ENCODE measurements at places on chromosomes 12 and 14. TPM values are rescaled to one million over a fixed set of nuclear protein-coding genes. Genes with fewer than 3 reads are reported as not detected.
A peak's percentile ranks its signal among the peaks of the same experiment; 100 is the strongest.

DNA sequence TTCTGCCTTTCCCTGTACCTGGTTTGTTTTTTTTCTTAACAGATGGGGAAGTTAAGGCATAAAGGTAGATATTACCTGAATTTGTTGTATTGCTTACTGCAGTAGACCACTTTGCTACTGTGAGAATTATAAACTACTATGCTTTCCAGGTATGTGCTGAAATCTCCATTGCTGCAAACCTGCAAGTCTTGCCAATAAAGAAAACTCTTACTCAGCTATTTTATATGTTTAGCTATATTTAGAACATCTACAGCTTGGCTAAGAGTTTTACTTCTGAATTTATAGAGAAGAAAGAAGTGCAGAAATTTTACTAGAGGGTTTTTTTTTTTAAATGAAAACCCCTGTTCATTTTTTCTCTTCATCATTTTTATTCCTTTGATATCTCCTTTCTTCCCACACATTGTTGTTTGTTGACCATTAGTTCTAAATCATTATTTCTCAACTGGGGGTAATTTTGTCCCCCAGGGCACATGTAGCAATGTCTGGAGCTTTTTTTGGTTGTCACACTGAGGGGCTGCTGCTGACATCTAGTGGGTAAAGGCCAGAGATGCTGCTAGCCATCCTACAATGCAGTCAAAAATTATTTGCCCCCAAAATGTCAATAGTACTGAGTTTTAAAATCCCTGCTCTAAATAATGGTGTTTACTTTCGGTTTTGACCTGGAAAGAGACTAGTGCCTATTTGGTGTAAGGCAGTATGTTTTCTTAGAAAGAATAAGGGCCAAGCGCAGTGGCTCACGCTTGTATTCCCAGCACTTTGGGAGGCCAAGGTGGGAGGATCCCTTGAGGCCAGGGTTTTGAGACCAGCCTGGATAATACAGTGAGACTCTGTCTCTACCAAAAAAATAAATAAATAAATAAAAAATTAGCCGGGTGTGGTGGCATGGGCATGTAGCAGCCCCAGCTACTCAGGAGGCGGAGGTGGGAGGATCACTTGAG is 48.6 kb downstream of the PCNX1 start:
- peak; percentile 51 for DNase-seq

DNA sequence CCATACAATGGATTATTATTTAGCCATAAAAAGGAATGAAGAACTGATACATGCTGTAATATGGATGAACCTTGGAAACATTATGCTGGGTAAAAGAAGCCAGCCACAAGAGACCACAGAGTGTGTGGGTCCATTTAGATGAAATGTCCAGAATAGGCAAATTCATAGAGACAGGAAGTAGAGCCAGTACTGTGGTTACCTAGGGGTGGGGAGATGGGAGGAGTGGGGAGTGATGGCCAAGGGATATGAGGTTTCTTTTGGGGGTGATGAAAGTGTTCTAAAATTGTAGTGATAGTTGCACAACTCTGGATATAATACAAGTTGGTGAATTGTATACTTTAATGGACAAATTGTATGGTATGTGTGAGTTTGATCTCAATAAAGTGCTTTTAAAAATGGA is 18.6 kb downstream of the JDP2 start:
- DNase-seq, result no peak

DNA sequence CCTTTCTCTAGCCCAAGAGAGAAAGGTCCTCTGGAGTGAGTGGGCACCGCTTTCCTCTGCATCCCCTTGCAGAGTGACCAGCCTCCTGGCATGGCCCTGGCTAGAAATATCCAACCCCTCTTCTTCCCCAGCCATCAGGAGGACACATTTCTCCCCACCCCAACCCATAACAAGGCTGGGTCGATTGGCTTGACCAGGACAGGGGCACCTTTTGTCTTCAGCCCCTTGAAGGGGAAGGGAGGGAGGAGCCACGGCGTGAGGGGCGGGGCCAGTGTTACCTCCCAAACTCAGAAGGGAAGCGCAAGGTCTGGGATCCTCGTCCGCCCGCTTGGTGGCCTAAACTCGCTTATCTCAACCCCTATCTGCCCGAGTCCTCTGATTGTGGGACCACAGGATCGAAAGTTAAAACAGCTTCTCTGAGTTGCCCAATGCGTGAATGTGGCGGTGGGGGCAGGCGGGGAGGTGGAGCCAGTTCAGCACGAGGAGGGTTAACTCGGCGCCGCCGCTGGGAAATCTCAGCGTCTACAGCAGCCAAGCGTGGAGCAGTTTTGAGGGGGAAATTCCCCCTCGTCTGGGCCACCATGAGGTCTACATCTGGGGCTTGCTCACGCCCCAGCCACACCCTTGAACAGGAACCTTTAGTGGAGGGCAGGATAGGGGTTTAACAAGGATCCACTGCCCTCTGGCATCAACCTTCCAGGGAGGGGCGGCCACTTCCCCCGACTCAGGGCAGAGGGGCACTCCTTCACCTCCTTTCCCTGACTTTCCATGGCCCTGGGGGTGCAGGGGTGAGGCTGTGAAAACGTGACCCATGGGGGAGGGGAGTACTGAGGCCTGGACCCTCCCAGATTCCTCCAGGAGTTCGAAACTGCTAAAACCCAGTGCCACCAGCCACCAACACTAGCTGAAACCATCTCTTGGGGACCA is 795 bp downstream of the STAT6 start:
- DNase-seq, result peak; percentile 58

DNA sequence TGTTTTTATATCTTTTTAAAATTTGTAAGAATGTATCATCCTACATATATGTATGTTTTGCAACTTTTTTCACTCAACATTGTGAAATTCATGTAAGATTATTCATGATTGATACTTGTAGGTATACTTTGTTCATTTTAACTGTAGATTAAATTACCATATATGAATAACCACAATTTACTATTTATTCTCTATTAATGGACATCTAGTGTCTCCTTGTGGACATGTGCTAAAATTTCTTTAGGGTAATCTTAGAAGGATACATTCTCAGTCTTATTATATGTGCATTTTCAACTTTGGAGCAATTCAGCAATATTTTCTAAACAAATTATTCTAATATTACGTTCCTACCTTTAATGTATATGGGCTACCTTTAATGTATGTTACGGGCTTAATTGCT is 192.4 kb downstream of the FUT8 start:
- DNase-seq, result no peak

DNA sequence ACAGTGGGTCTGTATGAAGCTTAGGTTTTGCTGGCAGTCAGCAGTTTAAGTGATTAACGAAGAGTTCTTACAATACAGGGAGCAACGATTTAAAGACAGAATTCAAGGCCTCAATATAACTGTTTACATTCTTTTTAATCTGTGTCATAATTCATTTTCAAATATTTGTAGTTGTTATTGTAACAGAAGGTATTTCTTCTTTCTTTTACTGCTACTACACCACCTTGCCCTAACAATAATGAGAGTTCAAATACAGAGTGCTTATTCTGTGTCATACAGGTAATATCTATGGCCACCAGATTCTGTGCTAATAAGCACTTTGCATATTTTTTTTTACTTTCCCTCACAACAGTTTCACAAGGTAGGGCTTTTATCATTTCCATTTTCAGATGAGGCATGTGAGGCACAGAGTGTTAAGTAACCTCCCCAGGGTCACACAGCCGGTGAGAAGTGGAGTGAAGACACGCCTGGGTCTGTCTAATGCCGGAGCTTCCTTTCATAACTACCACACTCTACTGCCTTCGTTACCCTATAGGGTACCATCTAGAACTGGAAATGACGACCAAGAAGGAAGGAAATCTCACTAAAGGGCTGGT is 81.9 kb downstream of the PELI2 start:
- DNase-seq, result no peak

- peak; percentile 65 for DNase-seq
Measured at GRCh38 chr12:119938049-119938667, 50.9 kb upstream of the BICDL1 start.

- DNase-seq, result no peak
Measured at GRCh38 chr12:643475-644302, 19.6 kb downstream of the NINJ2 start.

- DNase-seq, result no peak
Measured at GRCh38 chr14:104789752-104790743, 5.5 kb downstream of the AKT1 start.

DNA sequence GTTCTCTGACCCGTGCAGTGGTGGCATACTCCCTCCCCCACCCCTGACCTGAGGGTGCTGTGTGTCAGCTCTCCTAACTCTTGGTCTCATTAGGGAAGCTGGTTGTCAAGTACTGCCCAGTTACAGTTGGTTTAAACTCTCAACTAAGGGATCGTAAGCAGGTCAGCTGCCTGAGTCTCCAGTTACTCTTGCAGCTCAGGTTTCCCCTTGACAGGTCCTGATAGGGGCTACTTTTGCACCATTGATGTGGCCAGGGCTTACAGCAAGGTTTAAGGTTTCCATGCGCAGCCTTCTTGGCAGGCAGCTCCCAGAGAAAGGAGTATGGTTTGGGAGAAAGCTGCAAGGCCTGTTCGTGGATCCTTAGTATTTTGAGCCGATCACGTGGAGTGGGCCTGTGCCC is 74.5 kb downstream of the ETV6 start:
- peak; percentile 87 for DNase-seq

DNA sequence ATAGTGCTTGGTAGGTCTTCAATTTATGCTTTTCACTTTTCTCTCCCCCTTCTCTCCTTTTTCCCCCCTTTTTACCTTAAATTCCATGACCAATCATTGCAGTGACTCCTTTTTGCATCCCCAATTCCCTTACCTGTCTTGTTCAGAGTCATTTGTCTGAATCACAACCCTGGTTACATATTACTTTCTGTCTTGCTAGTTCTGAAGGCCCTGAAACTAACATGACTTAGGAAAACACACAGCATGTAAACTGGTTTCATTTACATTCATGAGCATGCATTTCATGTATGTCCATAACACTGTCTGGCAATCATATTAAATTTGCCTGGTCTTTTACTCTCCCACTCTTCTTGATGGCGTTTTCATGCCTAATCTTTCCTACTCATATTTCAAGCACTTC is 20.3 kb upstream of the FOXG1 start:
- no peak for DNase-seq

DNA sequence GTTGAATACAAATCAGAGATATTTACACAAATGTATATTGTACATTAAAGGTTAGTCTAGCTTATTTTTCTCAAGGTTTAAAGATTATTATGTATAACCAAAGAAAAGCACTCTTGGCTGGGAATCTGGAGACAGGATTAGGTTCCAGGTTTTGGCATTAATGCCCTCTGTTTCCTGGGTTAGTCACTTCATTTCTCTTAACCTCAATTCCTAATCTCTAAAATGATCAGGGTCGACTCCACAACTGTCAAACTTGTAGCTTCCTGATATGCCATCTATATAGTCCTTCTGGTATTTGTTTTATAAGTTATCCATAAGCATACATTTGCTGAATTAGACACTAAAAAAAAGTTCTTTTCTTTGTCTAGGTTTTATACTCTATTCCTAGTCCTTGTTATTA is 2.6 kb downstream of the ITPR2 start:
- no peak for DNase-seq

DNA sequence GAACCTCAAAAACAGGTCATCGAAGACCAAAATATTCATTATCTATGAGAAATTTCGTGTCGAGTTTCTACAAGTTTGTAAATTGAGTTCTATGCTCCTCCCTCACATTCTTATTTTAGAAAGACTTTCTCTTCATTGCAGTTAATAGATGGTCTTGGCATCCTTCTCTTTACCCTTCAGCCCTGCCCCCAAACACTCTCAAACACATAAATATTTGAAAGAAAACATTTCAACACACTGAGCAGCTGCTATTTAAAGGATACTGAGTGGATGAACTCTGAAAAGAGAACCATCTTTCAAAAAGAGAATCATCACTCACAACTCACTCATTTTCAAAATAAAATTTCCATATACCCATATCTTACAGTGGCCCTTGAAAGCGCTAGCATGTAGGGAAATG is 67.1 kb downstream of the NUAK1 start:
- DNase-seq, result no peak

DNA sequence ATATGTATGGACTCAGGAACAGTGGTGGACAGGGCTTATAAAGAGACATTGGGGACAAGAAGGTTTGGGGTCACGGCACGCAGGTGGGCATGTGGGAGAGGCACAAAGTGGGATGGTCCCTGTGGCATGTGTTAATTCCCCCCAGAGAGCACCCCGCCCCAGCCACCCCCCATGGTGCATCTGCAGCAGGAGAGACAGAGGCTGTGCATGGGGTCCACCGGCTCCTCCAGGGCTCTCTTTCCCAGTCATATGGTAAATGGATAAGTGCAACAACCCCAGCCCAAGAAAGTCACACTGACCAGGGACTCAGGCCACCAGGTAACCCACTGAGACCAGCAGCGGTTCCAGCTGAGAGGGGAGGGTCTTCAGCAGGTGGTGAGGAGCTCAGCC is 242.1 kb downstream of the BCL11B start:
- no peak for DNase-seq

GRCh38 chr12:85445060-85445938 is 165.3 kb downstream of the ALX1 start:
- DNase-seq, result peak; percentile 23

DNA sequence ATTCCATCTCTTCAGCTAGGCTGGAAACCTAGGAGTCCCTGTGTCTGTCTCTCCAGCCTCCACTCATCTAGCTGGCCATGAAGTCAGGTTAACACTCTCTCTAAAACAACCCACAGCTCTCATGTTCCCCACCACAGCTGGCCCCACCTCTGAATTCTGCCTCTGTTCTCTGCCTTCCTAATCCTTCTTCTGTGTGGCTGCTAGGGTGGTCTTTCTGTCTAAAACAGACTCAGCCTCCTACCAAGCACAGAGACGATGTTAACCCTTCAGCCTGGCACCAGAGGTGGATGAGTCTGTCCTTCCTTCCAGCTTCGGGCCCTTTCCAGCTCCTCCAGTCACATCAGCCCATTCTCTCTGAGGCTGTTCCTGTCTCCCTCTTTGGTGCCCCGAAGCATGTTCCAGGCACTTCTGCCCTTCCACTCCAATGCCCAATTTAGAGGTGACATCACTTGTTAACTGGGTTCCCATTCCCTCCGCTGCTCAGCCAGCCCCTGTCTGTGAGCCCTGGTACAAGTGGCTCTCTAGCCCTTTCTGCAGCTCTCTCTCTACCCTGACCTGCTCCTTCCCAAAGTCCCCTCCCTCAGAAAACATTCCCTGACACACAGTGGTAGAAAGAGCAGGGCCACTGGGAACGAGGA is 9.1 kb downstream of the FIGNL2 start:
- peak; percentile 86 for DNase-seq

TGM1 gene
- total RNA-seq, result 0.99 TPM

SLC7A7 gene
- 76.5 TPM for total RNA-seq

EPYC gene
- total RNA-seq, result not detected

C12orf43 gene
- total RNA-seq, result 9.8 TPM

SFSWAP gene
- 24.0 TPM for total RNA-seq

KLRB1 gene
- not detected for total RNA-seq

GPR162 gene
- total RNA-seq, result 4.6 TPM

SLCO1B1 gene
- not detected for total RNA-seq

MYG1 gene
- total RNA-seq, result 40.9 TPM

TMEM117 gene
- total RNA-seq, result 25.6 TPM
